ENCODE measurements at places on chromosomes 16 and 17.

DNA sequence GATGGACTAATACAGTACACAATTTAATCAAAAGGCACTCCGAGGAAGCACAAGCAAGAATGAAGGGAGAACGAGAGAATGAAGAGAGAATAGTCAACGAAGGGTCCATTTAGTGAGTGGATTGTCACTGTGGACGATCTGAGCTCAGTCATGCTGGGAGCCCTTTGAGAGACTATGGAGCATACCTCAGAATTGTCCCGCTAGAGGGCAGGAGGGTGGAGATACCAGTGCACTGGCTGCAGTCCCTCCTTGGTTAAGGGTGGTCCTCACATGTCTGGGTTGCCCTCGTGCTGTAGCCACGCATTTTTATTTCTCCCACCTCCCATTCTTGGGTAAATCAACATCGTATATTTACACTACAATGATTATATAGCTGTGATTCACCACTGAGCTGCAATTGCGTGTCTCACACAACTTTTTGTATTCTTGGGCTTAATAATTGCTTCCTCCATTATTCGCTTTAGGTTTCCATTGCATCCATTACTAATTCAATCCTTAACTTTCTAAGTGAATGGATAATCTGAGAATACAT lies 33.2 kb upstream of the FAM20A start:
- DNase-seq = no peak

DNA sequence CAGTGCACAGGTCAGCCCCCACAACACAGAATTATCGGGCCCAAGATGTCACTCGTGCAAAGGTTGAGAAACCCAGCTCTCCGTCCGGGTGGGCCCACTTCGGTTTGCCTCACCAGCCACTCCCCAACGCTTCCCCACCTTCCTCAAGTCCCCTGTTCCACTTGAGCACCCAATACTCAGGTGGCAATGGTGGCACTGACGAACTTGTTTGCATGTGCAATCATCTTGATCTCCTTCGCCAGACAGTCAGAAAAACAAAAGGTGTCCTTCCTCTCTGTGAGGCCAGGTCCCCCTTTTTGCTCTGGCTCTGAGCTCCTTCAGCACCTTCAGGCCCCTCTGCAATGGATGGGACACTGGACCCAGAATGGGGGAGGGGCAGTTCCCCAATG lies 3.7 kb downstream of the GGA2 start:
- DNase-seq = no peak

DNA sequence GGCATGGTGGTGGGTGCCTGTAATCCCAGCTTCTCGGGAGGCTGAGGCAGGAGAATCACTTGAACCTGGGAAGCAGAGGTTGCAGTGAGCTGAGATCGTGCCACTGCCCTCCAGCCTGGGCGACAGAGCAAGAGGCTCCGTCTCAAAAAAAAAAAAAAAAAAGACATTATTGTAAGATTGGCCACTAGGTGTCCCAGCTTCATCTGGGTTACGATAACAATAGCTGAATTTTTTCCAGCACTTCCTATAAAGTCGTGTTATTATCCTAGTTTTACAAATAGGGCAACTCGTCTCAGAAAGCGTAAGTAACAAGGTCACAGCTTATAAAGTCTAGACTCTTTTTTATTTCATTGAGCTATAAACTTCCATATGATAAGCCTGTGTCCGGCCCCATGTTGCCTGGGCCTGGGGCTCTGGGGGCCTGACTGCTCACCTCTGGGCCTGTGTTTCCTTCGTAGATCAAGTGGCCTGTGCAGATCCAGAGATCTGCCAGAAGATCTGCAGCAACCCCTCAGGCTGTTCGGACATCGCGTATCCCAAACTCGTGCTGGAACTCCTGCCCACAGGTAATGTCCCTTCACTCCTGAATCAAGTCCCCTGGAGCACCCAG lies 60.5 kb downstream of the SLC5A11 start:
- DNase-seq = no peak

GRCh38 chr16:84502075-84502474 lies 2.4 kb downstream of the MEAK7 start:
- DNase-seq = no peak

GRCh38 chr17:50240851-50241250 lies 33.4 kb upstream of the TMEM92 start:
- DNase-seq = no peak

DNA sequence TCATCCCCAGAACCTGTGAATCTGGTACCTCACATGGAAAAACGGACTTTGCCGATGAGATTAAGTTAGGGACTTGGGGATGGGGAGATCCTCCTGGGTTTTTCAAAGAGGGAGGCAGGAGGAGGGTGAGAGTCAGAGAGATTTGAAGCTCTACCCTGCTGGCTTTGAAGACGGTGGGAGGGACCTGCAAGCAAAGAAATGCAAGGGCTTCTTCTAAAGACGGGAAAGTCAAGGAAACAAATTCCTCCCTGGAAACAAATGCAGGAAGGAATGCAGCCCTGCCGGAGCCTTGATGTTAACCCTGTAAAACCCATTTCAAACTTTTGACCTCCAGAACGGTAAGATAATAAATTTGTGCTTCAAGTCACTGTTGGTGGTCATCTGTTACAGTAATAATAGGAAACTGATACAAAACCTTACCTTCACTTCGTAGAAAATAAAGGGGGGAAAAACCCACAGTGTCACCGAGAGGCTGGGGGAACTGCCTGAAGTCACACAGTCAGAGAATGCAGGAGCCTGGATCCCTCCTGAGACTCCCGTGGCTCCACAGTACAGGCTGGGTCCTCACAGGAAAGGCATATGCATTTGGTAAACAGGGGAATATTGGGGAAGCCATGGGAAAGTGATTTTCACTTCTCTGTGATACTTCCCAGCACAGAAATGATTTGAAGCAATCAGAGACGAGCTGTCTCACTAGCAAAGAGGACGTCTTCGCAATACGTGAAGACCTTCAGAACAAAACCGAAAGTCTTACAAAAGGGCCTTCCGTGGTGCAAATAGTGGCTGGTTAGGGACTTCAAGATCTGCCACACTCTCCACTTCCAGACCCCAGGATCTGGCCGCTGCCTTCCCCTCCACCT lies 58.9 kb upstream of the CLEC3A start:
- DNase-seq = no peak

DNA sequence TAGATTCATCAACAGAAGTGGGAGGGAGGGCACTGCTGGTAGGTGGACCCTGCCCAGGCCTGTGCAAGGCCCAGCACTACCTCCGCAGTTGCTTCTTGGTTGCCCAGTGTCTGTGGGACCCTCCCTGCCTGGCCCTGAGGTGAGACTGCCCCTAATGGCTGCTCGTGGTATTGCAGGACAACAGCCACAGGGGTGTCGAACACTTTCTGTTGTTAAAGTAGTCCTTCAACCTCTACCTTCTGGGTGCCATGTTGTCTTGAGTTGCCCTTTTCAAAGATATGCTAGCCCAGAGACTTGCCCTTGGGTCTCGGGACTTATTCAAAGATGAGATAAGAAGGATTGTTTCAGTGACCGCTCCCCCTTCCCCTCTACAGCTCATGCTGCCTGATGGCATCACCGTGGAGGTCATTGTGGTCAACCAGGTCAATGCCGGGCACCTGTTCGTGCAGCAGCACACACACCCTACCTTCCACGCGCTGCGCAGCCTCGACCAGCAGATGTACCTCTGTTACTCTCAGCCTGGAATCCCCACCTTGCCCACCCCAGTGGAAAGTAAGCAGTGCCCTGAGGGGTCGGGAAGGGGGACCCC lies 29.1 kb downstream of the AKAP1 start:
- DNase-seq = no peak

DNA sequence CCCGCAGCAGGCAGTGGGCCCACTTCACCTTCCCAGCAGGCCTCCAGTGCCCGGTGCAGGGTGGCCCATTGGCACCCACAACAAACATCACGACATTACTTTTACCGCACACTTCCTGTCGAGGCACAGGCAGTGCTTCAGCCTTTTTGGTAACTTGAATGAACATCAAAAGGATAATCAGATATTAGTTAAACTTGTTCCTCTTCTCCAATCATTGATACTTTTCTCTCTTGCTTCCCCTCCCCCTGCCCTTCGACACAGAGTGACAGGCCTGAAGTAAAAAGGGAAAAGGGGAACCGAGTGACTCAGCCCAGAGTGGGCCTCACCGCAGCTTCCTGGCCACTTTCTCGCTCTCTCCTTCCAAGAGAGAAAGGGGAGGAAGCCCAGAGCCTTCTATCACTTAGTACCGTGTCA lies 507.0 kb downstream of the MAF start:
- DNase-seq = no peak

DNA sequence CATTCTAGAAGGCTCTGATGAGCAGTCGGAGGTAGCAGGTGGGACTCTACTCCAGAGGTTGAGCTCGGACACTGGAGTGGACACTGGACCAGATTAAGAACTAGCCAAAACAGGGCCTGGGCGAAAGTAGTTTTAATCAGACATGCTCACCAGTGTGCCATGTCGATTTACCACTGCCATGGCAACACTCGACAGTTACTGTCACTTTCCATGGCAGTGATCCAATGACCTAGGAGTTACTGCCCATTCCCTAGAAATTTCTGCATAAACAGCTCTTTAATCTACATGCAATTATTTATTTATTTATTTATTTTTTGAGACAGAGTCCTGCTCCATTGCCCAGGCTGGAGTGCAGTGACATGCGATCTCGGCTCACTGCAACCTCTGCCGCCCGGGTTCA lies 7.2 kb upstream of the METTL9 start:
- no peak for DNase-seq

DNA sequence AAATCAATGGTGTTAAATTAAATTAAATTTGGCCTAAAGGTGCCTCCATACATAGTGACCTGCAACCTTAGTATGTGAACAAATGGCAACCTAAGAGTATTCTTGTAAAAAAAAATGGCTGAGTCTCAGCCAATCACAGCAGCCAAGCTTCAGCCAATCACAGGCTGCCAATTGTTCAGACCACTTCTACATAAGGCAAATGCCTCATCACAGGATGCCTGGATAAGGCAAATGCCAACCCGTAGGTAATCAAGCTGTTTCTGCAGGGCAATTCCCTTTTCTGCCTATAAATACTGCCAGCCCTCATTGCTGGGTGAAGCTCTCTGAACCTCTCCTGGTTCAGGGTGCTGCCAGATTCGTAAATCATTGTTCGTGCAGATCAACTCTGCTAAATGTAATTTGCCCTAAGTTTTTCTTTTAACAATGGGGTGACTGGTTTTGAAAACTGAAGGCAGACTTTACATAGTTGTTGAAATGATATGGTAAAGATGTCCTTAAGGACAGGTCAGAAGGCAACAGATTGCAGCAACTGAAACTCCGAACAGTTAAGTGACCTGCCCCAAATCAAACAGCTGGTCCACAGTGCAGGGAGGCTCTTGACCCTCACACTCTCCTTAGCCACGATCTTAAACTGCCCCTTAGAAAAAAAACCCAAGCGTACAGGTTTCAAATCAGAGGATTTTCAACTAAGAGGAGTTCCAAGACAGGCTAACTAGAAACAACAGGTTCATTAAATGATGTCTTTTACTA lies 50.3 kb downstream of the N4BP1 start:
- DNase-seq = no peak

GRCh38 chr16:25910971-25911370 lies 219.2 kb downstream of the HS3ST4 start:
- DNase-seq = no peak

- no peak for DNase-seq
These were observed 9.0 kb upstream of the CLEC18A start for GRCh38 chr16:69942099-69942491.

- no peak for DNase-seq
These were observed at the start of gene CHST6 for GRCh38 chr16:75495076-75495674. CHST6 (minus strand) TSS chr16:75495441; CDS start chr16:75479828, 15,613 bp downstream.

DNA sequence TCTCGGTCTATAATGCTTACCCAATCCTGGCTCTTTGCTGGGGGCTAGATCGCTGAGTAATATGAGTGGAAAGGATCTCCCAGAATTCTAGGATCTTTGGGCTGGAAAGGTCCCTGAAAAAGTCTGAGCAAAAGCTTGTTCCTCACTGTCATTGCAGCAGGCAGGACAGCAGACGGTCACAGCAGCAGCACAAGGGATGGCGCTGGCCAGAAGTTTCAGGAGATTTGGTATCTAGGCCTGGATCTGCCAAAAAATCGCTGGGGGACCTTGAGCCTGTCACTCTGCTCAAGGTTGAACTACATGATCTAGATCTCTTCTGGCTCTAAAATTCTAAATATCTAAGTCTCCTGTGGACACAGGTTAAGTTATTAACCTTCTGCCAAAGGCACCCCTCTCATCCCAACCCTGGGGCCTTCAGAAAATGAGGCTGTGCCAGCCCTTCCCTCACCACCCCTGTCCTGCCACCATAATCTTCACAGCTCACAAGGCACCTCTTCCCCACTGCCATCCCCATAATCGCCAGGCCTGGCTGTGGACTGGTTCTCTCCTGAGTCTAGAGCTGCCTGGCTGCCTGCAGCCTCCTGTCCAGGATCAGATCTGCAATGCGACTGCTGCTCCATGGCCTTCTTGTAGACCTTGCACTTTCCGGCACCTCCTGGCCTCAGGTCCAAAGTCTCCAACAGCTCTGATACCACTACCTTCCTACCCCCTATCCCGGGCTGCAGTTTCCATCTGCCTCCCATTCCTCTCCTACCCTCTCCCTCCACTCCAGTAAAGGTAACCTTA lies 10.2 kb downstream of the MYO18A start:
- DNase-seq = no peak

DNA sequence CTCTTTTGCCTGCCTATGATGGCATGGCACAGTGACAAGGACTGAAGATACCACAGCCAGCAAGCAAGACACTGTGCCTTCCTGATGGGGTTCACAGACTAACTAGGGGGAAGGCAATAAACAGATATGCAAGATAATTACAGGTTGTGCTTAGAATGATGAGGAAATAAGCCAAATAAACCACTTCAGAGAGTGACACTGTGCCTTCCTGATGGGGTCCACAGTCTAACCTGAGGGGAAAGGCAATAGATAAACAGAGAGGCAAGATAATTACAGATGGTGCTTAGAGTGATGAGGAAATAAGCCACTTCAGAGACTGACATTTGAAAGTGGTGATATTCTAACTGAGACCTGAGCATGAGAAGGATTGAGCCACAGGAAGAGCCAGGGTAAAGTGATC lies 84.2 kb downstream of the HS3ST2 start:
- no peak for DNase-seq

GRCh38 chr17:6509031-6509771 lies 47.2 kb downstream of the PITPNM3 start:
- DNase-seq = no peak

GRCh38 chr17:34182036-34182803 lies 72.9 kb upstream of the CCL2 start:
- DNase-seq = no peak

GRCh38 chr17:1267471-1267943 lies 2.7 kb upstream of the BHLHA9 start:
- no peak for DNase-seq

- DNase-seq = no peak
These were observed 421.9 kb downstream of the PMP22 start for GRCh38 chr17:14843086-14843795.

DNA sequence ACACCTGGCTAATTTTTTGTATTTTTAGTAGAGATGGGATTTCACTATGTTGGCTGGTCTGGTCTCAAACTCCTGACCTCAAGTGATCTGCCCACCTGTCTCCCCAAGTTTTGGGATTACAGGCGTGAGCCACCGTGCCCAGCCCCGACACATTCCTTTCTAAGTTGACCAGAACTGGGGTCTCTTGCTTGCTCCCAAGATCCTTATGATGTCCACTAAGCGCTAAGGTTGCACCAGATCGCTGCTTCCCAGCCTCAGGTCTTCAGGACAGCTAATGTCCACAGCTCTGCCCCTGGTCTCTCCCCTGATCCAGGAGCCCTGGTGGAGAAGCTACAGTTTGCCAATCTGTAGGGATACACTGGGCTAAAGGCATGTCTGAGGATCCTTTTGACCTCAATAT lies 29.5 kb downstream of the NSMCE1 start:
- no peak for DNase-seq

- DNase-seq = peak; percentile 85
These were observed 1.2 kb upstream of the METTL26 start for GRCh38 chr16:637081-638018.
